Stimulated activated CD8-positive, alpha-beta memory T cell treated with anti-CD3 and anti-CD28 coated beads, Interleukin-4, amount 100 ng/mL, for 1 hour (primary cell): ENCODE measurements at places on chromosomes 6 and 20.

- DNase-seq = no peak
Measured at GRCh38 chr20:22180244-22180643, 404.1 kb downstream of the FOXA2 start.

GRCh38 chr6:1870932-1871331 is 261.2 kb downstream of the FOXC1 start:
- no peak for DNase-seq

GRCh38 chr20:15618110-15618509 is 955.1 kb downstream of the KIF16B start:
- no peak for DNase-seq

- no peak for DNase-seq
Measured at GRCh38 chr6:133291671-133292070, 50.5 kb downstream of the EYA4 start.

- no peak for DNase-seq
Measured at GRCh38 chr6:10230531-10230930, 184.3 kb downstream of the TFAP2A start.

- DNase-seq = no peak
Measured at GRCh38 chr6:165889636-165890403, 226.8 kb upstream of the PDE10A start.

DNA sequence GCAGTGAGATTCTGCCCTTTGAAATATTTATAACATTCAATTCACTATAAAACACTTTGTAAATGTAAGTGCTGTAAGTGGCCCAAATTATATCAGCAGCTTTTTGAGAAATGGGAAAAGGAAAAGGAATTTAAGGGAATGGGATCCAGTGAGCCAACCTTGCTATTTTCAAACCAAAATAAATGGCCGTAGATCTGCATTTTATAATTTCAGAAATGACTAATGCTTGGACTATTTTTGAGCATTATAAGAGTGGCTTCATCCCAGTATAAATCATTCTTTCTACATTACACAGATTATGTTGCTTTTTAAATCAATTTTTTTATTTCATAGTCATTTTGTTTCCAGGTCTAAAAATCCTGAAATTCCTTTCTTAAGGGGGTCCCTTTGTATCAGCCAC is 49.2 kb downstream of the ANKRD6 start:
- no peak for DNase-seq

DNA sequence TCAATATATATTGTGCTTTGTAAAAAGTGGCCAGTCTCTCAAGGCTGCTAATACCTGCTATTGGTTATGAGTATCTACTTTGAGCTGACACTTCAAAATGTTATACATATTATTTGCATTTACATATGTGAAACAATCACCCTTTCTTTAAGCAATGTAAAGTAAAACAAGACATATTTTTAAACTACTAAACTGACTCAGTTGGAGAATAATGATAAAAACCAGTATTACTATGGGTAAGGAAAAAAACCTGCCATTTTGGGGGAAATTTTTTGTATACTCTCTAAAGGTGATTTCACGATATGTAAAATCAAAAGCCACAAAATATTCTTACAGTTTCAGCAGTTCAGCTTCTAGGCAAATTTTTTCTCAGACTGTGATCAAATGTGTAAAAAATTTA is 232.3 kb downstream of the PRL start:
- no peak for DNase-seq

- no peak for DNase-seq
Measured at GRCh38 chr6:137235686-137236085, 16.5 kb upstream of the IFNGR1 start.
